ENCODE measurements at places on chromosomes 1 and 21. TPM values are rescaled to one million over a fixed set of nuclear protein-coding genes. Genes with fewer than 3 reads are reported as not detected.

CYP4Z1 gene
- total RNA-seq, result not detected

KRTAP13-2 gene
- total RNA-seq, result not detected

DNA sequence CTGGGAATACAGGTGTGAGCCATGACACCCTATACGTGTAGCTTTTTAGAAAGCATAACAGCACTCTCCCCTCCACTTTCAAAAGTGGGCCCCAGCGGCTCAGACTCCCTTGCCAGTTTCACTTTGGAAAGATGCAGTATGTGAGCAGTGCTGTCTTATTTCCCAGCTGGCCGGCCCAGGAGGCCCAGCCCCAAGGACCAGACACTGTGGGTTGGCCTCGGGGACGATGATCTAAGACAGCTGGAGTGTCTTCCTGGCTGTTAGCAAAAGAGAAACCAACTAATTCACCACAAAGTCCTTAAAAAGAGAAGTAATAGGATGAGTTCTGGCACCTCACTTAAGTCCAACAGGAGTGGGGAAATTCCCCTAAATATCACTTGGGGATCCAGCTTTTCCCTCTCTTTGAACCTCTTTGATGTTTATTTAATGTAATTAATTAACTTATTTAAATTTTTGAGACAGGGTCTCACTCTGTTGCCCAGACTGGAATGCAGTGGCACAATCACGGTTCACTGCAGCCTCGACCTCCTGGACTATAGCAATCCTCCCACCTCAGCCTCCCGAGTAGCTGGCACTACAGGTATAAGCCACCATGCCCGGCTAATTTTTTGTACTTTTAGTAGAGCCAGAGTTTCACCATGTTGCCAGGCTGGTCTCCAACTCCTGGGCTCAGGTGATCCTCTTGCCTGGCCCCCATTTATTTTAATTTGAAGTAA is 17.6 kb upstream of the CLIC4 start:
- peak; percentile 95 for DNase-seq

GRCh38 chr1:10888291-10888690 is 91.8 kb upstream of the CASZ1 start:
- DNase-seq, result no peak

DNA sequence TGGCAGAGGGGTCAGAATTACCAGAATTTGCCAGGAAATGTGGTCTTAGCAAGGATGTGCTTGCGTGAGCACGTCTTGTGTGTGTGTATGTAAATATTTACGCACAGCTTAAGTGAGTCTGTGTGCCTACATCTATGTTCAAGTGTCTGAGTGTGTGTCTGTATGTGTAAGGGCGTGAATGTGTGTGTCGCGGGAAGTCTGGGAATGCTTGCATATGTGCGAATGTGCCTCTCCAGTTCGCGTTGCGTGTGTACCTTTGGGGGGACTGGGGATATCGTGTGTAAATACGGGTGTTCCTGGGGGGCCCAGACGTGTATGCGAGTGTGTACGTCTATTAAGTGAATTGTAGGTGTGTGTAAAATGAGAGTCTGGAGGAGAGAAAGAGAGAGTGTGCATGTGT is 68.6 kb upstream of the POU3F1 start:
- DNase-seq, result no peak

Data from fibroblast of lung (primary cell).